Stimulated activated naive CD8-positive, alpha-beta T cell treated with anti-CD3 and anti-CD28 coated beads, Interleukin-15, Interleukin-2, amounts not matched to agents 100 U/mL and 50 U/mL, for 24 hours (primary cell): ENCODE measurements at places on chromosomes 11 and 22.

- DNase-seq, result no peak
These were observed 16.6 kb downstream of the IRAG1 start for GRCh38 chr11:10676919-10677318.

- peak; percentile 20 for DNase-seq
These were observed 21.8 kb upstream of the IL17REL start for GRCh38 chr22:50034126-50035081.

- no peak for DNase-seq
These were observed 581 bp upstream of the EIF3L start for GRCh38 chr22:37848587-37849088.

DNA sequence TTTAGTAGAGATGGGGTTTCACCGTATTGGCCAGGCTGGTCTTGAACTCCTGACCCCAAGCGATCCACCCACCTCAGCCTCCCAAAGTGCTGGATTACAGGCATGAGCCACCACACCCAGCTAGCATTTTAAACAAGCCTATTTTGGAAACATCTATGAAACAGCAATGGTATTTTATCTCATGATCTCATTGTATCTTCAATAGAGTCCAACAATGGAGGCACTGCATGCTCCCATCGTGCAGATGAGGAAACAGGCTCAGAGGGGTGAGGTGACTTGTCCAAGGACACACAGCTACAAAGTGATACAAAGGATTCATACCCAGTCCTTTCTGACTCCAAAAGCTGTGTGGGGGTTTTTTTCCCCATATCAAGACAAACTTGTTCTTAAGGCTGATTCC is 39.0 kb upstream of the RTL6 start:
- DNase-seq, result no peak

GRCh38 chr22:46025973-46026898 is 49.3 kb upstream of the WNT7B start:
- no peak for DNase-seq

- no peak for DNase-seq
These were observed 8.5 kb downstream of the MAP4K2 start for GRCh38 chr11:64794526-64794925.

DNA sequence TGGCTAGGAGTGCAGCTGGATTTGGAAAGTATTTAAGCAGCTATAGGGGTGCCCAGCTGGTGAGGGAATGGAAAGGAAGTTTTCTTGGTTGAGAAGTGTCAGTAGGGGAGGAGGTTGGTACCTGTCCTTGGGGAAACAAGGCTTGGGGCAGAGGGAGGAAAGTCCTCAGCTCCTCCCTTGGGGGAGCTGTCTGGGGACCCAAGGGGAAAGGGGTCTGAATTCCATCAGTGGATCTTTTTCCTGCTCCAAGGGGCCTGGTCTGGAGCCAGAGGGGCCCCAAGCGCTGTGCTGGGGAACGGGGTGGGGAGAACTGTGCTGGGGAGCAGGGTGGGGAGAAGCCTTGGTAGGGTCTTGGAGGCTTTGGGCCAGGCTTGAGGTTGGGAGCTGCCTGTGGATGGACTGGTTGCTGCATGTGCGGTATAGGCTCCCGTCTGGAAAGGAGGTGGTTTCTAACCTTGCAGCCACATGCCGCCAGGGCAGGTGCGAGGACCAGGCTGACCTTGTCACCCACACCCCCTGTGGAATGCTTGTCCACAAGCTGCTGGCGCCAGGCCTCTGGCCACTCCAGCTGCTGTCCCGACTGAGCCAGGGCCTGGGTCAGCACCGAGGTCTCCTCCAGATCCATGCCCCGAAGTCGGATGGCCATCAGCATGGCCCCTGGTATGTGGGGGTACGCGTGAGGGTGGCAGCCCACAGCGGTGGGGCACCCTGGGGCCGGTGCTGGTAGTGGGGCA is 963 bp downstream of the TYMP start:
- DNase-seq, result peak; percentile 27

- no peak for DNase-seq
These were observed 3.0 kb downstream of the MAFF start for GRCh38 chr22:38204784-38205183.

GRCh38 chr11:31651208-31651607 is 141.6 kb downstream of the ELP4 start:
- no peak for DNase-seq

DNA sequence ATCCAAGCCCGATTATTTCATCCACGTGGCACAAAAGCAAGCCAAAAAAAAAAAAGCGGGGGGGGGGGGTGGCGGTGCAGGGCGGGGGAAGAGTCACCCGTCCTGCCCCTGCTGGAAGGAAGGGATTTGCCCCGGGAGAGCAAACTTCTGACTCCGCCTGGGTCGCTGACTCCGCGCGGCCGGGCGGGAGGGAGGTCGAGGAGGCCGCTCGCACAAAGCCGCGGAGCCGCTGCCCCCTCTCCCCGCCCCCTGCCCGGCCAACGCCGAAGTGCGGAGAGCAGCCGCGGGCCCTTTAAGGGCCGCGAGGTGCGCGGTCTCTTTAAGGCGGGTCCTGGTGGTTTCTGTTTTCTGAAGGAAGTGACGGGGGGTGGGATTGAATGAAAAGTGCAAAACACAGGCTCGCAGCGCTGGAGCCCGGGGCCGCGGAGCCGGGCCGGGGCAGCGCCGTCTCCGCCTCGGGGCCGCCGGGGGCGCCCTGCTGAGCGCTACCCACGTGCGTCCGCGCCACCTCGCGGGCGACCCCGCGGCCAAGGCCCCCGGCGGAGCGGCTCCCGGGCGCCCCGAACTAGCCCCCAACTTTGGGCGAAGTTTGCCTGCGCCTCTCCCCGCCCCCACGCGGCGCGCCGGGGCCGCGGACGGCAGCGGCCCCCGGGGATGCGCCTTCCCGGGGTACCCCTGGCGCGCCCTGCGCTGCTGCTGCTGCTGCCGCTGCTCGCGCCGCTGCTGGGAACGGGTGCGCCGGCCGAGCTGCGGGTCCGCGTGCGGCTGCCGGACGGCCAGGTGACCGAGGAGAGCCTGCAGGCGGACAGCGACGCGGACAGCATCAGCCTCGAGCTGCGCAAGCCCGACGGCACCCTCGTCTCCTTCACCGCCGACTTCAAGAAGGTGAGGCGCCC is at the start of gene OAF:
Gene OAF (plus strand): TSS at position 407 of the 896 bp plus-strand sequence. CDS start 248 bp downstream, at position 655.
- peak; percentile 51 for DNase-seq

- no peak for DNase-seq
These were observed 85.0 kb downstream of the ATG16L2 start for GRCh38 chr11:72899238-72899637.

- DNase-seq, result no peak
These were observed 108.3 kb downstream of the SWAP70 start for GRCh38 chr11:9772218-9772617.

GRCh38 chr22:24591286-24591830 is 1.5 kb downstream of the LRRC75B start:
- no peak for DNase-seq

DNA sequence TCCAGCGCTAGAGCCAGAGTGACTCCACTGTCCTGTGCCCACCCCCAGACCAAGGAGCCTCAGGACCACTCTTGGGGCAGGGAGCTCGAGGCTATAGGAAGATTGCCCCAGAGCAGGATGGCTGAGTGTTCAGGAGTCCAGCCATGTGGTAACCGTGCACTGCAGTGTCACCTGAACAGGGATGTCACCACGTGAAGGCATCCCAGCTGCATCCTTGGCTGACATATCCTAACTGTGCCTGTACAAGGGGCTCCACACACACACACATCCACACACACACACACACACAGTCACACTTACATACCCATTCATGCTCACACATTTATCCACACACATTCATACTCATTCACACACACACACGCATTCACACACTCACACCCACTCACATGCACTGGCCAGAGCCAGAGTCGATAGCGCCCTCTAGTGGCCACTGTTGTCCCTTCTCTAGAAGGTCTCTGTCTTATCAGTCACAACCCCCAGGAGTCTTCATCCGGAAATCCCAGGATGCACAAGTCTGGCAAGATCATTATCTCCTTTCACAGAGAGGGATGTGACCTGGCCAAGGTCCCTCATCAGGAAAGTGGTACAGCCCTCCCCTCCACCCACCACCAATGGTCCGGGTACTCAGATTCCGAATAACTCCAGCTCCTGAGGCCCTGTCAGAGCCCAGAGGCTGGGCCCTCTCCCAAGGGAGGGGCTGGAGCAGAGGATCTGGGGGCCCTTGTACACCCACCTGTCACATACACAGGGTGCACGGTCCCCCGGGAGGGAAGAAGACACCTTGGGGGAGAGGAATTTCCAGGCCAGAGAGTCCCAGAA is 55.1 kb downstream of the IGLL5 start:
- peak; percentile 87 for DNase-seq

GRCh38 chr11:59076876-59077571 is 9.1 kb upstream of the GLYATL1B start:
- DNase-seq, result no peak

DNA sequence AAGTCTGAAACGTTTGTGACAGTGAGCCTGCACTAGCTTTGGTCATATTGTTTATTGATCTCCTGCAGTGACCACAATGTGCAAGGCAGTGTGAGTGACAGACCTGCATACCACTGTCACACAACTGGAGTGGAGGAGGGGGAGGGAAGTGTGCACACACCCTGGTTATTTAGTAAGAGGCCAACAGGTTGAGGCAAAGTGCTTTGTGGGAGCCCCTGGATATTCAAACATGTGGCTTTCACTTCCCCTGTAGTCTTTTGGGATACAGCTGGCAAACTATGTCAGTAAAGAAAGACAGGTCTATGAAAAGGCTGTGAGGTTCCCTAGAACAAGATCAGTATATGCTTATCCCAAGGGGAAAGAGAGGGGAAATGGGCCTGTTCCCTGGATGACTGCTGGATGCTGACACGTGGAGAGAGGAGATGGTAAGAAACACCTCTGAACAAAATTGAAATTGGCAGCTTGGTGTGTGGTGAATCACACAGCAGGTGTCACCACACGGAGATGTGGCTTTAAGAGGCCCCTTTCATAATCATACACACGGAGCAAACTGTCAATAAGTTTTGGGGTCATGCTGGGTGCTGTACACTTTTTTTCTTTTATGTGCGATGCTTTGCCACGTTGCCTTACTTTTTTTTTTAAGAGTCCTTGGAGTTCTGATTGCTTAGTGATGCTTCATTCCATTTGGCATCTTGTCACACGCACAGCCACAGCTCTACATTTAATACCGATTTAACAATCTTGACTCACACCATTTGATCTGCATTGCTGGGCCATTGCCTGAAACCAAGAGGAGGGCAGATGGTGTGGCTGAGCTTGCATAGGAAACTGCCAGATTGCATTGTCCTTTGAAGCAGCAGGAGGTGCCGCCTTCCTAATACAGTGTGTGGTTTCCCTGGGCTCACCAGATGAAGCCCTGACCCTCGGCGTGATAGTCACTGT is 11.3 kb downstream of the OSBP2 start:
- no peak for DNase-seq

DNA sequence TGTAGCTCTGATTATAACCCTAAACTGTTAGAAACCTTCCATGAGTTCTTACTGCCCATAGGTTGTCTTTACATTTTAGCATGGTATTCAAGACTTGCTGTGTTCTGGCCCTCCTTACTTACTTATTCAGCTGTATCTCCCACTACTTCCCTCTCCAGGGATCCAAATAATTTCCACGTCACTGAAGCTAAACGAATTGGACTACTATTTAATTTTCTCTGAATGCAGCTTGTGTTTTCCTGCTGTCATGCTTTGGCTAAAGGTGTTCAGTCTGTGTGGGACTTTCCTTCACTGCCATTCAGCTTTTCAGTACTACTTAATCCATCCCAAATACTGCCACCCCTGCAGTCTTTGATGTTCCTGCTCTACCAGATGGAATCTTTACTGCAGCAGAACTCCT is 88.3 kb downstream of the UVRAG start:
- DNase-seq, result no peak
